ENCODE measurements at places on chromosomes 11 and 22.
A peak's percentile ranks its signal among the peaks of the same experiment; 100 is the strongest.

DNA sequence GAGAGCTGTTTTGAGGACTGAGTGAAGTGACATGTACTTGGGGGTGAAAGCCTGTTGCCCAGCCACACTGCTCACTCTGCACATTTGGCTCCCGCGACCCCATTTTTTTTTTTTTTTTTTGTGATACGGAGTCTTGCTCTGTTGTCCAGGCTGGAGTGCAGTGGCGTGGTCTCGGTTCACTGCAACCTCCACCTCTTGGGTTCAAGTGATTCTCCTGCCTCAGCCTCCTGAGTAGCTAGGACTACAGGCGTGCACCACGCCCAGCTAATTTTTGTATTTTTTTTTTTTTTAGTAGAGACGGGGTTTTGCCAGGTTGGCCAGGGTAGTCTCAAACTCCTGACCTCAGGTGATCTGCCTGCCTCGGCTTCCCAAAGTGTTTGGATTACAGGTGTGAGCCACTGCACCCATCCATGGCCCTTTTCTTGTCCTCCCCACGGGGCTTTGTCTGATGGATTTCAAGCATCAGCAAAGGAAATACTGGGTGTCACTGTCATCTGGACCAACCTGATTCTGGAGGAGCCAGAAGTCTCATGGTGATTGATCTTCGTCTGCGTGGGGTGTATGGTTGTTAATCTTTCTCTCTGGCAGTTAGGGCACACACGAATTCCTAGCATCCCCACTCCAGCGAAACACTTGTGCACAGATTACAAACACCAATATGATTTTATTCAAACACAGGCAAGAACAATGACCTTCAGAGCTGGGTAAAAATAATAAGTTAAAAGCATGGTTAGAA is 3.4 kb upstream of the UCP3 start:
- DNase-seq: no peak

DNA sequence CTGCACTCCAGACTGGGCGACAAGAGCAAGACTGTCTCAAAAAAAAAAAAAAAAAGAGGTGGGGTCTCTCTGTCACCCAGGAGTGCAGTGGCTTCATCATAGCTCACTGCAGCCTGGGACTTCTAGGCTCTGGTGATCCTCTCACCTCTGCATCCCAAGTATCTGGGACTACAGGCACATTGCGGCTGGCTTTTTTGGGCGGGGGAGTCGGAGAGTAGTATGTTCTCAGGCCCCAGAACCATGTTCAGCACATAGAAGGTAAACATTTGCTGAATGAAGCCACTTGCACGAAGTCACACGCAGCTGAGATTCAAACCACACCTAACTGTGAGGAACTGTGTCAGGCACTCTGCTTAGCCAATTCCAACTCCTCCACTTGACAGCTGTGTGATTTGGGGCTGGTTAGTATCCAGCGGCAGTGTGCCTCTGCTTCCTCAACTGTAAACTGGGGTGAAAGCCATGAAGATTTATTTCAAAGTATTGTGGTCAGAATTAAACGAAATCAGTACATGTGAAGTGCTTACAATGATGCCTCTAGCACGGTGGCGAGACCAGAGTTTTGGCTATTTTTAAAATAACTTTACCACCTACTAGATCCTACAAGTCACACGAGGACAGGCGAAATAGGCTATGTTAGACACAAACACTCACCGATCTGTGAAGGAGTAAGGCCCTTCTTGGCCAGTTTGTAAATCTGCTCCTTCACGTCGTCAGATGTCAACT is 789 bp downstream of the RPS13 start:
- no peak for DNase-seq

DNA sequence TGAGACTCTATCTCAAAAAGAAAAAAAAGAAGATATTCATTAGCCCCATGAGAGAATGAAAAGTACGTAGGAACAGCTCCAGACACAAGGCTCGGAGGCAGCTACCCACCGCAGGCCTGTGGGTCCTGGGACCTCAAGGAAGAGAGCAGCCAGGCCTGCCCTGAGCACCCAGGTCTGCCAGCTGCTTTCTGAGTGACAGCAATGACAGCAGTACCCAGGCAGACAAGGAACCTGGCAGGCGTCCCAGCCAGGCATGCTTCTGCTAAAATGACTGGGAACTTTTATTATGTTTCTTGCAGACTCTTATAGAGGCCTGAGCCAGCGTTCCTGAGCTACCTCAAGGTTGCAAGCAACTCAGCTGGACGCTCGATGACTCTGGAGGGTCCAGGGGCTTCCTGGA is 31.6 kb downstream of the CPT1A start:
- DNase-seq: peak; percentile 23

- no peak for DNase-seq
These were observed 327.0 kb upstream of the CCDC90B start for GRCh38 chr11:83612891-83613766.

GRCh38 chr11:94794287-94795168 is 26.4 kb downstream of the AMOTL1 start:
- no peak for DNase-seq

- no peak for DNase-seq
These were observed 90.7 kb downstream of the PPP6R3 start for GRCh38 chr11:68551223-68551622.

DNA sequence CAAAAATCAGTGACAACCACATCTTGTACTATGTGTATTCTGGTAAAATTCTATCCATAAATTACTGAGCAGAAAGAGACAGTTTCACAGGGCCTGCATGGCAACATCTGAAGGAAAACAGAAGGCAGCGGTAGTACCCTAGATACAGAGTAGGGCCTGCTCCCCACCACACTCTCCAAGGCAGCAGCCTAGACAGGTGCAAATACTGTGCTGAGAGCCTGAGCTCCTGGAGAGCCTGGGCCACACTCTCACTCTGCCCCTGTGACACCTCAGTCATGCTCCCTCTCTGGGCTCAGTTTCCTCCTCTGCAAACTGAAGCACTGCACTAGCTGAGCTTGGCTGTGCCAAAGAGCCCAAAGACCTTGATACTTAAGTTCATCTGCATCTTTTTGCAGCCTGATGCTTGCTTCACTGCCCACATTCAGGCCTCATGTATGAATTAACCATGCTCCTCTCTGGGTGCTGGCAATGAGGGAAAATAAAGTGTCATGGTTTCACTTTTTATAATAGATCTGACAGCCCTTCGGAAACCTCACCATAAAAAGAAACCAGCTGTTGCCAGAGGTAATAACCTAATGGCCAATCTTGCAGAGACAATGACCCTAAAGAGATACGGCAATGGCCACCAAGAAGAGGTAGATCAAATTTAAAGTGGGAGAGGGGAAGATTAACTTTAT is 104.7 kb downstream of the PLEKHA7 start:
- DNase-seq: no peak

- DNase-seq: no peak
These were observed 5.3 kb upstream of the TMEM123 start for GRCh38 chr11:102457865-102458264.

DNA sequence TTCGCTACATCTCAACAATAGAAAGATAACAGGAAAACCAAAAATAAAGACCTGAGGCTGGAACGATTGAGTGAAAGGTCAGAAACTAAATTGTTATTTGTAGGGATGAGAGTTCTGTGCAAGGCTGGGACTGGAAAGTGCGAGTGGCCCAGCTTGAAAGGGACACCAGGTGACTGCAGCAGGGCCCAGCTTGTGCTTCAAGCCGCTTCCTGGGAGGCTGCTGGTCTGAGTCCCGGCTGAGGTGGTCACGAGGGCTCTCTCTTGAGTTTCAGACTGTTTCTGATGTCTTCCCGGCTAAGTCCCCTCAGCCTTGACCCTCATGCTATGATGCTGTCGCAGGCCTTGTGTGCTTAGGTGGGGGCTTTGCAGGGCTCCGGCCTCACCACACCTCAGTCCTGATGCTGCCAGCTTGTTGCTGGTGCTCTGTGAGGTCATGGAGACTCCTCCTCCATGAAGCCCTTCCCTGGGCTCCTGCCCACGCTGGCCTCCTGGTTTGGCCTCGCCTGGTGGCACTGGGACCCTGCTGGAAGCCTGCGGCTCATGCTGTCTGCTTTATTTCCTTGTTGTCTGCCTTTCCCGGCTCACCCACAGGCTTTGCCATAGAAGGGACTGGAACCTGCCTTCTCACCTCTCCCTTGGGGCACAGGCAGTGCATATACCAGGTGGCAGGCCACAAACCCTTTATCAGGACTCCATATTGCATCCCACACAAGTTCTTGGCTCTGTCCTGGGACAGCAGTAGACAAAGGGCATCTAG is 4.0 kb downstream of the BANF1 start:
- no peak for DNase-seq

GRCh38 chr22:39471381-39472141 is 14.7 kb downstream of the MGAT3 start:
- no peak for DNase-seq

DNA sequence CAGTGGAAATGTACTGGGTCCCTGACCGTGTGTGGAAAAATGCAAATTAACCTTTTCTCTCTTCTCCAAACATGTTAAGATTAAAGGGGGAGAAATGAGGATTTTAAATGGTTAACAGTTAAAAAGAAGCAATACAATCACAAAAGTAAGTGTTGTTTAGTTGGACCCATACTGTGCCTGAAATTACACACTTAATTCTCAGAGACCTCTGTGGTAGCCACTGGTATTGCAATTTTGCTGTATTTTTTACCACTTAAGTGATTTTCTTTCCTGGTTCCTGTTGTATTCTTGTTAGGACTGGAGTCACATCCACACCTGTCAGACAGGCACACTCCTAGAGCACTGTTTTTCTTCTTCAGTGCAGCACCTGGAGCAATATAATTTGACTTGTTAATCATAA is 179.6 kb upstream of the PDGFD start:
- no peak for DNase-seq

DNA sequence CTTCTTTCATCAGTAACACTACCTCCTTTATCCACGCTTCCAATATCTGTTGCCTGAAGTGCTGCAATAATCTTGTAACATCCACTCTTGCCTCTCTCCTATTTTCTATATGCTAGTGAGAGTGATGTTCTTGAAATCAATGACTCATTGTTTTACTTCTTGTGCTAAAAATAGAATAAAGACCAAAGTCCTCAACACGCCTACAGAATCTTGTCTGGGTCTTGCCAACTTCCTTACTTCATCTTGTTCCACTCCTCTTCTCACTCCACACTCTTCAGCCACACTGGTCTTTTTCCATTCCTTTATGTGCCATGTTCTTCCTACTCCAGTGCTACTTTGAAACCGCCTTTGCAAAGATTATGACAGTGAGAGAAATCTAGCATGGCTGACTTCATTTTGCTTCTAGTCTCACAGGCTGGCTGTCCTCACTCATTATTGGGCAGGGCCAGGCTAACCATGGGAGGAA is 136.4 kb downstream of the CCDC81 start:
- no peak for DNase-seq

All from amygdala (tissue), 56 donors.